ENCODE measurements at places on chromosomes 4 and X.
A peak's percentile ranks its signal among the peaks of the same experiment; 100 is the strongest.

DNA sequence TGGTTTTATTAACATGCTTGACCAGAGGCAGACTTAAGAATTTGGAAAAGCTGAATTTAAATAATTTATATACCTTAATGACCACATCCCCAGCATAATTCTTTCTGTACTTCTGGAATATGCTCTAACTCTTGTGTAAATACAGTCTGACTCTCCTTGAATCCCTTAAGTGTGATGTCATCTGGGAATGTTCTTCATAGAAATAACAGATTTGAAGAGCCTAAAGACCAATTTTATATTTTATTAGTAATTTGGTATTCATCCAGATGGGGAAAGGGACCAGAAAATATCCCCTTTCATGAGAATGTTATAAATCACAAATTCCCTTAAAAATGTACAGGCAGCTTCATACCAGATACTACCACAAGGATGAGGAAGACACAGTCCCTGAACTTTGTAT, 58.3 kb downstream of the KCNIP4 start:
- no peak for DNase-seq

- no peak for DNase-seq
Observed at GRCh38 chrX:51795136-51795535, 51.9 kb downstream of the GSPT2 start.

- peak; percentile 24 for DNase-seq
Observed at GRCh38 chr4:138650929-138651448, 364.6 kb upstream of the NOCT start.

GRCh38 chrX:110804446-110804845, 8.8 kb upstream of the CHRDL1 start:
- no peak for DNase-seq

GRCh38 chrX:120262859-120263708, 12.5 kb downstream of the ZBTB33 start:
- DNase-seq: peak; percentile 10
